ENCODE measurements at places on chromosomes 3 and 15.

- no peak for DNase-seq
These were observed 895.6 kb downstream of the ROBO1 start for GRCh38 chr3:78872195-78872594.

DNA sequence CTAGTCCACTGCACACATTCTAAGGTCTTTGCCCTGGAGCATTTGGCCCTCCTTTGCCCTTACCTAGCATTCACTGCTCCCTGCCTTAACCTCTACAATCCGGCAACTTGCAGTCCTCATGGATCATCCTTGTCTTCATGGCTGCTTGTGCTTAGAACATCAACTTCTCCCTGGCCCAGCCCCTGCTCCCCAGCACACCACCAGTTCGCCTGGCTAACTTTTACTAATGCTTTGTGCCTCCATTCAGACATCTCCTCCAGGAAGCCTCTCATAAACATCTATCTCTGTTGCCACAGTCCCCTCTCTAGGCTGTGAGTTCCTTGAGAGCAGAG is 57.1 kb downstream of the AAGAB start:
- no peak for DNase-seq

GRCh38 chr15:90297021-90297420 is 31.5 kb downstream of the NGRN start:
- no peak for DNase-seq

DNA sequence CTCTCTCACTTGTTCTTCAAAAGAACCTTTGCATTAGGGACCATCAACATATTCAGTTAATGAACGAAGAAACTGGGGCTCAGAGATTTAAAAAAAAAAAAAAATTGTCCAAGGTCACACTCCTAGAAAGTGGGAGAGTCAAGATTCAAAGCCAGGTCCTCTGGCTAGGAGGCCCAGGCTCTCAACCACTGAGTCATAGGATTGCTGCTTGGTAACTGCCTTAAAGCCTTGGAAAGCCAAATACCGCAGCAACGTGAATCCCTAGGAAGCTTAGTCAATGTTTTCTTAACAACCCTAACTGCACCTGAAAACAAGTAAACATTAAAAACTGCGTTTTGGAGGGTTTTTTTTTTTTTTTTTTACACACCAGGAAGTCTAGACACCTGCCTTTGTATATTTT is 156.8 kb downstream of the WNT5A start:
- no peak for DNase-seq

DNA sequence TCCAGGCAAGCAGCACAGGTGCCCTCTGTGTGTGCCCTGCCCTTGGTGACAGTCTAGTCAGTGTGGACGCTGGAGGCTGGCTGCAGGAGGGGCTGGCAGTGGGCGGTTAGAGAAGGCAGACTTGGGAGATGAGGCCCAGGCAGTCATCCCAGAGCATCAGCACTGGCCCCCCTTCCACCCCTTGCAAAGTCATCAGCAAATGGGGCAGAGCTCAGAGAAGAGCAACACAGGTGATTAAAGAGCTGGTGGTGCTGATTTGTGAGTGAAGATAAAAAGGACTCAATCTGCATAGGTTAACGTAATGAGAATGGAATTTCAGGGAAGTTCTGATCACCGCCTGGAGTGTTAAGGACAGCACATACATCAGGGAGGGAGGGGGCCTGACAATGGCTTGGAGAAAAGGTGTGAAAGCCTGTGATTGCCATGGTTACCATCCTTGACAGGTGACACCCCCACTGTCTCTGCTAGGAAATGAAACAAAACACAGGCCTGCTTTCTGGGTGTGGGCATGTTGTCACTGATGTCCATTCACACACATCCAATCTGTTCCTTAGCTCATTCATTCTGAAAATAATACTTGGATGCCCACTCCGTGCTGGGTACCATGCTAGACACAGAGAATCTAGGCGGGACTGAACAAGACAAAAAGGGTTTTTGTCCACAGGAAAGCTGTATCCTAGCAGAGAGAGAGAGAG is 269.6 kb upstream of the ST8SIA2 start:
- no peak for DNase-seq

- DNase-seq: no peak
These were observed 646.6 kb downstream of the OTOL1 start for GRCh38 chr3:162143180-162143579.

GRCh38 chr3:36957063-36957462 is 12.2 kb upstream of the TRANK1 start:
- DNase-seq: no peak

DNA sequence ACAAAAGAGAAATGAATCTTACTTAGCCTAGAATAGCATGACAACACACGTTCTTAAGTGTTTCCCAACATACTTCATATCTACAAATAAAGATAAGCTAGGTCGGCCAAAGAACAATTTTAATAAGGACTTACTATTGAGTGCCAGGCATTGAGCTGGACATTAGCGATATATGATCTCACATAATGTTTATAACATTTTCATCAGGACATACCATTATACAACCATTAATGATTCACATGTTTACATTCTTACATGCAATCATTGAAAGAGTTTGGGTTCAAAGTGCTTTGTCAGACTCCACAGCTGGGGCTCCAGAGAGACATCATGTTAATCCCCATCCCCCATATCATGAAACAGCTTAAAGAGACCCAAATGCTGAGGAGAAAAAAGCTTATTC is 189.0 kb downstream of the STT3B start:
- DNase-seq: no peak

- no peak for DNase-seq
These were observed 190.9 kb downstream of the RPLP1 start for GRCh38 chr15:69643476-69643875.

DNA sequence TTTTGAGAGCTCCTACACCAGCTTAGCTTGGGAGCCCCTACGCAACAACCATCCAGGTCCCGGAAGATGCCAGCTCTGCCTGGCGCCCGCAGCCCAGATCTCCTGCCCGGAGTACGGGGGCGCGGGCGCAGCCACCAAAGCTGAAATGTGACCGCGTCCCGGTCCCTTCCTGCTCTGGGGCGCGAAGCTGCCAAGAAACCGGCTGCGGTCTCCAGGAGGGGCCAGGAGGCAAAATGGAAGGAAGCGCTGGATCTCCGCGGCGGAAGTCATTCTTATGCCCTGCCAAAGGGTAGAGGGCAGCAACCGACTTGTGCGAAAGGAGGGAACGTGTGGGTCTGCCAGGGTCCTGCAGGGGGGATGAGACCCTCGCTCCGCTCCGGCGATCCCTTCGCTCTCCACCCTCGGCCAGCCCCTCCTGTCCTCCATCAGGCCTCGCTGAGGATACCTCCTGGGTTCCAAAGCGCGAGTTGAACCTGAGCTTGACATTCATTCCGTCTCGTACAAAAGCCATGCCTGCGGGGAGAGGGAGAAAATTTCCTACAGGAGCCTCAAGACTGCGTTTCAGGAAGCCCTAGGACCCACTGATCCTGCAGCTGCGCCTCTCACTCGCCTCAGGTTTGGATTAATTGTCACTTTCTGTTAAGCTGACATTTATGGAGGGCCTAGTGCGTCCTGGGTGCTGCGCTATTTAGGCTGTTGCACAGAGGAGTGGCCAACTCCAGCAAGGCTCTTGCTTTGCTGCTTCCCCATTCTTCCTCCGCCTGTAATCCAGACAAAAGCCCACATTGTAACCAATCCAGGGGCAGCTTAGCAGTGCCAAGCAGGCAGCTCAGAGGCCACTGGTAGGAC is 98.3 kb upstream of the VGLL3 start:
- no peak for DNase-seq

DNA sequence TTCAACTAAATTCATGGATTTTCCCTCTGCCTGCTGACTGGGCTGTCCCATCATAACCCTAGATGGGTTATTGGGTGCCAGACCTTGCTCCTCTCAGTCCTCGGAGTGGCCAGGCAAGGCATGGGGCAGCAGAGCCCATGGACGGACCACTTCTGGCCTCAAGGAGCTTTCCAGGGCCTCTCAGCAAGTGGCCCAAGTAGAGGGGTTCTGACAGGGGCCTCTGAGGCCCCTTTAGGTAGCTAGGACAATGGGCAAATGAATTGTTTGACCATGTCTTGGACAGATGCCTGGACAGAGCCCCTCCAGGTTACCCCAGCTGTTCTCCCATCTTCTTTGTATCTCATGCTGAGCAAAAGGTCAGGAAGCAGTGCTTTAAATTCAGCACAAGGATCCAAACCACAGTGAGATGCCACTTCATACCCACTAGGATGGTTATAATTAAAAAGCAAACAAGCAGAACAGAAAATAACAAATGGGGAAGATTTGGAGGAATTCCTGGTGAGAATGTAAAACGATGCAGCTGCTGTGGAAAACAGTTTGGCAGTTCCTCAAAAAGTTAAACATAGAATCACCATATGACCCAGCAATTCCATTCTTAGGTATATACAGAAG is 61.6 kb downstream of the SPSB4 start:
- DNase-seq: no peak

DNA sequence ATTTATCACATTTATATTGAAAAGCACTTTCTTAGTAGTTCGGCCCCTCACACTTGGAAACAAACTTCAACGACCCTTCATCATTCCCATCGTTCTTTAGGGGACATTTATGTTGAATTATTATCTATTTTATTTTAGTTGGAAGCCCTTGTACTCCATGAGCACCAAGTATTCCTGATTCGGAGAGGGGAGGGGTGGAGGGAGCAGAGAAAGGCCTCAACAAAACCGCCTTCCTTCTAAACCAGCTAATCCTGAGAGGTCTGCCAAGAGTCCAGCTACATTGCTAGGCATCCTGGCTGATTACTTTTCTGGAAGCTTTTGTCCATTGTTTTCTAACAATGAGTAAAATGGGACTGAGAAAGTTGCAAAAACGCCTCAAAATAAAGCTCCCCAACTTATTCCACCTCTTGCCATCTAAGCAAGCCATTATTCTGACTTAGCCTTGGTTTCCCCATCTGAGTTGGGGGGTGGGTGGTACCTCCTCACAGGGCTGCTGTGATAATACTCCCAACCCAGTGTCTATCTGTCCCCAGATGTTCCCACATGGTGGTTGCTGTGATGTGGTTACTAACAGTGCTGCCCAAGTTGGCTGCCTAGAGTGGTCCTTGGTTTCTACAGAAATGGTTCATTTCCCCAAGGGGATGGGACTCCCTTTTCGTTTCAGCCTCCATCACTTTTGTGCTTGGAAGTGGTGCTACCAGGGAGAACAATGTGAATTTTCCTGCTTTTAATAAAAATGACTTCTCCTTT is 1.2 kb upstream of the TMEM158 start:
- DNase-seq: no peak

DNA sequence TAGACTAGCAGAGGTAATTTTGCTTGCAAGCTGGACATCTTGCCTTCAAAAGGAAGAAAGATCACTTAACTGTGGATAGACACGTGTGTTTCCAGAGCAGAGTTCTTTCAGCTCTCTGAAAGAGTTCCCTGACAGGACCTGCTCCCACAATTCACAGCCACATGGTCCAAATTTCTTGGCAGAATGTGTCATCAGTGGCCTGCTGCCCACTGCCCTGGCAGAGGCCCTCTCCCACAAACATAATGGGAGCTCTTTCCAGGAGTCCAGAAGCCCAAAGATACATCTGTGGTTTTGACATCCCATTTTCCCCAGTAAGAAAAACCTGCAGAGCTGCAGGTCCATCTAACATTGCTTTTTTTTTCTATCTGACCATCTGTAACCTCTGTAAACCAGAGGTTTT is 48.3 kb downstream of the SERPINI1 start:
- DNase-seq: no peak

DNA sequence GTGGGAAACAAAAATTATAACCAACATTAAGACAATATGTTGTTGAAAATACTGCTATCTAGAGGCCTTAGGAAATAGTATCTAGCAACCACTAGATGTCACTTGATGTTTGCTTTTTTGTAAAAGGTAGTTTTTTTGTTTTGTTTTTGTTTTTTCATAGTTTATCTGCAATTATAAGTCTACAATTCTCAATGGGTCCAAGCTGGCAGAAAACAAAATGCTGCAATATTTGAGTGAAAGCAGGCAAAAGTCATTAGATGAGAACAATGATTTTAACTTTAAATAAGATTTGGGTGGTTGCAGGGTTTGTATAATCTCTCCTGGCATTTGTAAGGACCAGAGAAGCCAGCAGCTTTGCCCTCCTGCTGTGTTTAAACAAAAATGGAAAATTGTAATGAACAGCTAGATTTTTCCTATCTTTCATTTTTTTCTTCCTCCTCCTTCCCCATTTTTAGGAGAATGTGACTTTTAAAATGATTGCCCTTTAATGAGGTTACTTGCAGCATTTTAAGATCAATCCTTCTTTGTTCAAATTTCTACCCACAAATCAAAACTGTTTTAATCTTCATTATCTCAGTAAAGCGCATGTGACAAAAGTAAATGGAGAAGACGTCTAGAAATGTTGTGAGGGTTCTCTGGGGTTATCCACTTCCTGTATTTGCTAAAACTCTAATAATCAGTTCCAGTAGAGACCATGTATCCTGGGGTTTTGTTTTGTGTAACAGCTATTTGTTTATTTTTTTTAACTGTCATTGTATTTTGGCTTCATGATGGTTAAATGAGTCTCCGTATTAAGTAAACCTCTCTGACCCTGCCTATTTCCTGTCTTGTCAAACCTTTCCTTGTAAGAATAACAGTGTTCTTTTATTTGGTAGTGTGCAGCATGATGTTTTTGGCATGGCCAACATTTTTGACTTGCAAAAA is 27.3 kb downstream of the DUT start:
- no peak for DNase-seq

All from activated T-helper 1 cell treated with anti-CD3 and anti-CD28 coated beads, Interleukin-2, amount 50 U/mL, for 16 hours (primary cell).